ENCODE measurements at places on chromosomes 12 and 14.

GRCh38 chr12:102685172-102685571 lies 204.8 kb upstream of the IGF1 start:
- DNase-seq = no peak

GRCh38 chr12:67804168-67804567 lies 155.6 kb downstream of the DYRK2 start:
- DNase-seq = no peak

- no peak for DNase-seq
These were observed 129.4 kb downstream of the SMOC1 start for GRCh38 chr14:70008284-70009262.

DNA sequence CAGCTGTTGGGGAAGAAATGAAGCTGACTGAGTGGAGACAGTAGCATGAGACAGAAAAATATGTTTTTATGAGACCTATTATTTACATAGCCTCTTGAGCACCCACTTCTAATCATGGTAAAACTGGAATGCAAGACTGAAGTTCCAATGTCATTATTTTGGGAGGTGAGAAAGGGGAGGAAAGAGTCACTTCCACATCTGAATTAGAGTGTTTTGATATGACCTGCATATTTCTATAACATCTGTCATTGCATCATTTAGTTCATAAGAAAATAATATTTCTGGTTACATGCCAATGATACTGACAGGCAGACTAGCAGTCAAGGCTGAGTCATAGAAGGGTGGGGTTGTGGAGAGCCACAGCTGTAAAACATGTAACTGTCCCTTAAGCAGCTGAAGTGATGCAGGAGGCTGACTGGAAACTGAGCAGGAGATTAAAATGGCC lies 26.7 kb downstream of the NTN4 start:
- DNase-seq = peak; percentile 92

GRCh38 chr12:68040450-68041075 lies 51.3 kb downstream of the IFNG-AS1 start:
- peak; percentile 44 for DNase-seq

GRCh38 chr12:65536351-65536750 lies 257.9 kb downstream of the MSRB3 start:
- peak; percentile 15 for DNase-seq

- no peak for DNase-seq
These were observed 270.9 kb downstream of the CACNA1C start for GRCh38 chr12:2323532-2324255.

DNA sequence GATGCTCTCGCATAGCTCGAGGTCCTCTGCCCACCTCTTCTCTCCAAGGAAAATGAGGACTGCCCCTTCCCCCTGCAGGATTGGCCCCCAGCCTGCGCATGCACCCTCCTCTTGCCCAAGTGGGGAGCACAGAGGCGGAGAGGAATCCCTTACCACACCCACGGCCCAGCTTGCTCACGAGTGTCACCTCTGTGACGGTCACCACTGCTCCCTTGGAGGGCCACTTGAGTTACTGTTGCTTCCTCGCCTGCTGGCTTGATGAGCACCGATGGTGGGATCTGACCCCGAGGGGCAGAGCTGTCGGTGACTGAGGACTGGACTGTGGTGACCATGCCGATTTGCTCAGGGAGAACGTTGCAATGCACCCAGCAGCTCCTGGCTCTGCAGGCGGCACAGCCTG lies 41.7 kb downstream of the FOXN4 start:
- DNase-seq = no peak

Data from dermis microvascular lymphatic vessel endothelial cell (primary cell).